Immature natural killer cell (primary cell): ENCODE measurements at places on chromosomes 7 and 10.

- no peak for DNase-seq
These were observed 69.1 kb downstream of the SCRN1 start for GRCh38 chr7:29920491-29920890.

GRCh38 chr7:95537468-95537867 is 51.7 kb downstream of the ASB4 start:
- no peak for DNase-seq

GRCh38 chr10:33799944-33800323 is 465.5 kb upstream of the NRP1 start:
- no peak for DNase-seq

GRCh38 chr10:89250865-89251408 is 638 bp downstream of the LIPA start:
- no peak for DNase-seq

- DNase-seq, result no peak
These were observed 839.8 kb upstream of the POM121L12 start for GRCh38 chr7:52195664-52196063.

DNA sequence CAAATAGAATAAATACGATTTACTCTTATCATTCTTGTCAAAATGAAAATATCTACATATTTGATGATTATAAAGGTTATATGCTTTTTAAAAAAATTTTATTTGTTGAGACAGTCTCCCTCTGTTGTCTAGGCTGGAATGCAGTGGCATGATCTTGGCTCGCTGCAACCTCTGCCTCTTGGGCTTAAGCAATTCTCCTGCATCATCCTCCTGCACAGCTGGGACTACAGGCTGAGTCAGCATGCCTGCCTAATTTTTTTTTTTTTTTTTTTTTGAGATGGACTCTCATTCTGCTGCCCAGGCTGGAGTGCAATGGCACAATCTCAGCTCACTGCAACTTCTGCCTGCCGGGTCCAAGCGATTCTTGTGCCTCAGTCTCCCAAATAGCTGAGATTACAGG is 48.9 kb downstream of the PUS7 start:
- DNase-seq, result no peak

DNA sequence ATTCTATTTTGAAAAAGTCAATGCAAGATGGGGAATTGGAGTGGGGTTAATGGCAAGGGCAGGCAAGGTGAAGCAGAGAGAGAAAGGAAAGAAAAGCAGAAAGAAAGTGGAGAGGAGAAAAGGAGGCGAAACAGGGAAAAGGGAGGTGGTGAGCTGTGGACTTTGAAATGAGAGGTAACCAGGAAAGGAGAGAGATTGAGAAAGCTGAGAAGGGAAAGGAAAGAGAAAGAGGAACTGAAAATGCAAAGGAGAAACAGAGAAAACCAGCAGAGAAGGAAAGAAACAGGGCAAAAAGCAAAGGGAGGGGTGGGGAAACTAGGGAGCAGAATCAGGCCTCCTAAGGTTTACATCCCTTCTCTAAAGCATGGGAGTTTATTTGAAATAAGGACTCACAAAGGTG is 72.5 kb upstream of the TPK1 start:
- no peak for DNase-seq

- no peak for DNase-seq
These were observed 47.9 kb downstream of the VWA2 start for GRCh38 chr10:114286921-114287320.

DNA sequence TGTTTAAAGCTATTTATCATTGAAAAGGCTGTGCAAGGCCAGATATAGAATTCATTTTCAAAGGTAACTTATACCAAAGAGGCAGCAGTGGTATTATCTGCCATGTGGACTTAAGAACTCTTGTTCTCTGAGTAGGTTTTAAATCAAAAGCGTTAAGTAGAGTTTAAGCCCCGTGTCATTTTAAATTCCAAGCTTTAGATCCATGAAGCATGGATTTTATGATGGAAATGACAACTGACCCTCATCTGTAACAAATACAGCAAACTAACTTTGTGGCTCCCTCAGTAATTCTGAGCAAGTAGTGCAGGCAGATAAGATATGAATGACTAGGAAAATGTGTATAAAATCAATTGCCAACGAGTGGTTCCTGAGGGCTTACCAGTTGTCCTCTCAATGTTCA is 247.0 kb downstream of the WDR11 start:
- no peak for DNase-seq

- DNase-seq, result no peak
These were observed 983.3 kb upstream of the C7orf33 start for GRCh38 chr7:147607157-147607800.

GRCh38 chr10:119098576-119098975 is 5.3 kb upstream of the DENND10 start:
- DNase-seq, result no peak

GRCh38 chr7:47513741-47514241 is 68.1 kb downstream of the TNS3 start:
- DNase-seq, result no peak

DNA sequence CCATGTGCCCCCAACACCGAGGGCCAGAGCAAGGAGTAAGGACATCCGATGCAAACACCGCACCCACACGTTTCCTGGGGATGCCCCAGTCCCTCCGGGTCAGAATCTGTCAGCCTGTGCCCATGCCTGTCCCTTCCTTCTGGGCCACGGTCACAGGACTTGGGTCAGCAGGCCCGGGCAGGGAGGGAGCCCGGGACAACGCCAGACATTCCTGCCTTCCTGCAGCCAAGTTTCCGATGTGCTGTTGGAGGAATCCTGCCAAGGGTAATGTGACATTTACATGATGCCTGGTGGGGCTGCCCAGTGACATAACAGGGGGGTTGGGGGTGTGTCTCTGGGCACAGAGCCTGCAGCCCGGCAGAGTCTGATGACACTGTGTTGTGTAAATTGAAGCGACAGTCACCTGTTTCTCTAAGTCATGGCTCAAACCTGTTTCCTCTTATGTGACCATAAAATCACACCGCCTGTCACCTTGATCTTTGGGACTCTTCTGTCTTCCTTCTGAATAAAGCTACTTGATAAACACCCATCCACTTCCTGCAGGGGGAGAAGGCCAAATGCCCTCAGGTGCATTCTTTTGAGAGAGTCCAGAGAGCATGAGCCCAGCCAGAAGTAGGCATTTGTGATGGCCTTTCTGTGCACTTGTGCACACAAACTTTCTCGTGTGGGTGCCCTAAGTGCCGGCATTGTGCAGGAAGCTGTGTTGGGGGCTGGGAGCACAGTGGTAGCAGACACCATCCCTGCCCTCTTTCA is 175.3 kb upstream of the RHEB start:
- DNase-seq, result no peak

DNA sequence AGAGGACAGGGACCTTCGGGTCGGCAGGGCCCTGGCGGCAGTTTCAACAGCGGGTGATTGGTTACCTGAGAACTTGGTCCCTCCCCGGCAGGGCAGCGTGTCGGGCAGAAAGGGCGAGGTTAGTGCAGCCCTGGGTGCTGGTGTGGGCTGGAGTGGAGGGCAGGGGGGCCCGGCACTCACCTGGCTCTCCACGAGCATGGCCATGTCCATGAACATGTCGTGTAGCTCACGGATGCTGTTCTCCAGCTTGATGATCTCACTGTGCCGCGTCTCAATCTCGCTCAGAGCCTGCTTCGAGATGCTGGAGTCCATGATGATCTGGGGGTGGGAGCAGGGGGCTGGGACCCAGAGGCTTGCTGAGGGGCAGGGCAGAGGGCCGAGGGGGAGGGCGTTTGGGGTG is 16.8 kb downstream of the STX1A start:
- no peak for DNase-seq

DNA sequence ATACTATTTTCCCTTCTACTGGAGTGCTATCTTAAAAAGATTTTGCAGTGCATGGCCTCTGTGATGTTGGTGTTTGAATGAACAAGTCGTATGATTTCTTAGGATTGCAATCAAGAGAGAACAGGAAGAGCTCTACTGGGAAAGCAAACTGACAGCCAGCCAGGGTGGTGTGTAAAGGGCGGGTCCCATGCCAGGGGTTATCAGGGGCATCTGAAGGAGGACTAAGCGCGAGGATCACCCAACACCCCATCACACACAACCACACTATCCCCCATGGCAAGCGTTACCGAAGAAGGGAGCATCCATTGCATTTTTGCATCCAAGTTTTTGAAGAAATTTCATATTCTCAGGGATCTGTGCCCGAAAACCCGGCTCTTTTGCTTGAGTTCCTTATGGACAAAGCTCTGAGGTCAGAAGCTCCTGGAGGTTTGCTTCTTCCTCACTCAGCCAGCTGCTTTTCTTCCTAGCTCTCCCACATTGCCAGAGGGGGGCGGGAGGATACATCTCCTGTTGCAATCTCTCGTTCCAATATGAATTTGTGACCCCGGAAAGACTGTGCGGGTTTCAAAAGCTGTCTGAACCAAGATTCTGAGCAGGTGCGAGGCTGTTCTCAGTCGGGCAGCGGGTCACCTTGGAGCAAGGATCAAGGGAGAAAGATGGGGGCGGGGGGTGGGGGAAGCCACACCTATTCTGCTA is 5.2 kb downstream of the NEUROD6 start:
- no peak for DNase-seq

- DNase-seq, result no peak
These were observed 60.2 kb downstream of the CLRN3 start for GRCh38 chr10:127832501-127832900.

- DNase-seq, result no peak
These were observed 211.5 kb downstream of the KLF6 start for GRCh38 chr10:3573498-3573897.

GRCh38 chr10:43094085-43094484 is 17.2 kb downstream of the RET start:
- no peak for DNase-seq

DNA sequence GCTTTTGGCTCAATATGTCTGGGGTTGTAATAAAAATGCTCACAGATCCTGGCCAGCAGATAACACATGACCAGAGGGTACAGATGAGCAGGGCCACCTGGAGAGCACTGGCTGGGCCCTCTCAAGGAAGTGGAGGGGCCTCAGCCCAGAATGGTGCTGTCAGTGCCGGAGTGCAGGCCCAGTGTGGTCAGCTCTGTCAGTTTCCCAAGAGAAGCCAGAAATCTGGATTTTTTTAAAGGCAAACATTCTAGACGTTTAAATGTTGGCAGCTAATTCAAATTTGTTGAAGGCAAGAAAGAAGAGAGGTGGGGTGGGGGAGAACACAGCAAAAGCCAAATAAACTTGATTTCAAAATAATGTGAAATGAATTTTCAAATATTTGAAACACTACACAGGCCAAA is 2.0 kb downstream of the C10orf105 start:
- no peak for DNase-seq

DNA sequence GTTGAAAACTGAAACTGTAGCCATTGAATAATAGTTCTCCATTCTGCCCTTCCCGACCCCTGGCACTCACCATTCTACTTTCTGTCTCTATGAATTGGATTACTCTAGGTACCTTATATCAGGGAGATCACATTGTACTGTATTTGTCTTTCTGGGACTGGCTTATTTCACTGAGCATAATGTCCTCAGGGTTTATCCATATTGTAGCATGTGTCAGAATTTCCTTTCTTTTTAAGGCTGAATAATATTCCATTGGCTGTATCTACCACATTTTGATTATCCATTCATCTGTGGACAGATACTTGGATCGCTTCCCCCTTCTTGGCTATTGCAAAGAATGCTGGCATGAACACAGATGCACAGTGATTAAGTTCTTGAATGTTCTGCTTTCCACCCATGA is 107.4 kb downstream of the CDH23 start:
- no peak for DNase-seq
